Right atrium auricular region (tissue), 2 donors: ENCODE measurements at places on chromosomes 16 and 17. TPM values are rescaled to one million over a fixed set of nuclear protein-coding genes. Genes with fewer than 3 reads are reported as not detected.

The BAIAP3 gene
- 0.35 TPM for total RNA-seq

The GAA gene
- 99.1 TPM for total RNA-seq

The TEFM gene
- 11.0 TPM for total RNA-seq

The ABCA10 gene
- total RNA-seq: 1.3 TPM

DNA sequence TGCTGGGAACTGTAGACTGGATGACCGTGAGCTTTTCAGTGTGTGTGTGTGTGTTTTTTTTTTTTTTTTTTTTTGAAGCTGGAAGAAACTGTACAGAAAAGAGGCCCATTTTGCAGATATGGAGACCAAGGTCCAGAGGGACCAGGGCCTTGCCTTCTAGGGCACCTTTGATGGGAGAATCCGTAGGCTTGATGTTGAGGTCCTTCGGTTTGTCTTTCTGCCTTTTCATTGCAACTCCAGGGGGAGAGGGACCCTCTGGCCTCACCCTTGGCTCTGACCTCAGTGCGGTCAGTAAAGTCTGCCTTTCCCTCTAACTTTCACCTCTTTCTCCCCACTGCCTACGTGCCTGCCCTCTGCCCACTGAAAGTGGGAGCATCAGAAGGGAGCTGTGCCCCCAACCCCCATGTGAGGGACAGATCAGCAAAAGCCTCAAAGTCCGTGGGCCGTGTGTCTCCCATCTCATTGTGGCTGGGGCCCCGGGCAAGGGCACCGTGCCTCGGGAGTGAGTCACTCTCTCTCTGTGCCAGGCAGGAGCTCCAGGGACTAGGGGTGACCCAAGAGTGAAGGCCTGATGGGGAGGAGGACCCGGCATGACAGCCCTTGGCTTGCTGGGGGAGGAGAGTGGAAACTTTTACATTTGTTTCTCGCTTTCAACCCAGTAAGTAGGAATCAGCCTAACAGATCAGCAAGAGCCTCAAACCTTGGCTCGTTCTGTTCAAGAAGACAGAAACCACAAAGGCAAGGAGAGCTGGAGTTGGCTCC lies 123.6 kb downstream of the CMIP start:
- peaks cover 18% of the 10 kb centered on the region for H3K4me1 ChIP-seq
- H3K27me3 ChIP-seq: no peaks in the 10 kb centered on the region
- no peak overlapping the region for H3K27ac ChIP-seq
- no peak overlapping the region for H3K4me3 ChIP-seq
- H3K36me3 ChIP-seq: no peaks in the 10 kb centered on the region

DNA sequence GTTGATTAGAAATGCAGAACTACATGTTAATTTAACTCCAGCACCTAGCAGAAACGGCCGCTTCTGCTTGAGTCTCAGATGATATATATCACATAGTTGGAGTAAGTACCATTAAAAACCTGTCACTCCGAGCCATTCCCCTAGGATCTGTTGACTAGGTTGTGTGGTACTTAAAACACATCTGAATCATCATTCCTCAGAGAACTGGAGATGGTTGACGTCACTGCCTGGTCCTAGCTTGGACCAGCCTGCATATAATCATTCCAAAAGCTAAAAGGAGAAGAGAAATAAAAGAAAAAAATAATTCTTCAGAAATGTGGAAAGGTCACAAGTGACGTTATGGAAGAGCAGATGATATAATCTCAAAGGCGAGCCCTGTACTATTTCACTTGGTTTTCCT lies 31.3 kb upstream of the RASL10B start:
- H3K36me3 ChIP-seq: peaks cover 4% of the 10 kb centered on the region
- H3K27me3 ChIP-seq: no peaks in the 10 kb centered on the region
- DNase-seq: no peak

GRCh38 chr17:5871666-5872065 lies 198.5 kb upstream of the WSCD1 start:
- DNase-seq: no peak
- no peak overlapping the region for H3K4me3 ChIP-seq
- no peaks in the 10 kb centered on the region for H3K36me3 ChIP-seq
- H3K4me1 ChIP-seq: no peaks in the 10 kb centered on the region

GRCh38 chr17:705863-706262 lies 8.8 kb downstream of the VPS53 start:
- H3K36me3 ChIP-seq: peaks cover 23% of the 10 kb centered on the region
- H3K27me3 ChIP-seq: no peaks in the 10 kb centered on the region
- no peak for DNase-seq
- H3K4me3 ChIP-seq: no peak overlapping the region

DNA sequence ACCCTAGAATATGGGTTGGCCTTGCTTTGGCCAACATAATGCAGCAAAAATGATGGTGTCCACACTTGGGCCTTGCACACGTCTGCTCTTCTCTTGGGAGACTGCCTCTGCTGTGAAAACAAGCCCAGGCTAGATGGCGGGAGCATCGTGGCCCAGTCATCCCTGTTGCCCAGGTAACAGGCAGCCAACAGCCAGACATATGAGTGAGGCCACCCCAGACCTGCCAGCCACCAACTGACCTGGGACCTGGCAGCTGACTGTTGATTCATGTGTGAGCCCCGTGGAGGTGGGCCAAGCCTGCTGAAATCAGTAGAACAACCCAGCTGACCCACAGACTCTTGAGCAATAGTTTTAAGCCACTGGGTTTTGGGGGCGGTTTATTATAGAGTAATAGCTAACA lies 39.4 kb upstream of the CDH3 start:
- no peaks in the 10 kb centered on the region for H3K4me1 ChIP-seq
- H3K27ac ChIP-seq: no peak overlapping the region
- no peak overlapping the region for H3K4me3 ChIP-seq

DNA sequence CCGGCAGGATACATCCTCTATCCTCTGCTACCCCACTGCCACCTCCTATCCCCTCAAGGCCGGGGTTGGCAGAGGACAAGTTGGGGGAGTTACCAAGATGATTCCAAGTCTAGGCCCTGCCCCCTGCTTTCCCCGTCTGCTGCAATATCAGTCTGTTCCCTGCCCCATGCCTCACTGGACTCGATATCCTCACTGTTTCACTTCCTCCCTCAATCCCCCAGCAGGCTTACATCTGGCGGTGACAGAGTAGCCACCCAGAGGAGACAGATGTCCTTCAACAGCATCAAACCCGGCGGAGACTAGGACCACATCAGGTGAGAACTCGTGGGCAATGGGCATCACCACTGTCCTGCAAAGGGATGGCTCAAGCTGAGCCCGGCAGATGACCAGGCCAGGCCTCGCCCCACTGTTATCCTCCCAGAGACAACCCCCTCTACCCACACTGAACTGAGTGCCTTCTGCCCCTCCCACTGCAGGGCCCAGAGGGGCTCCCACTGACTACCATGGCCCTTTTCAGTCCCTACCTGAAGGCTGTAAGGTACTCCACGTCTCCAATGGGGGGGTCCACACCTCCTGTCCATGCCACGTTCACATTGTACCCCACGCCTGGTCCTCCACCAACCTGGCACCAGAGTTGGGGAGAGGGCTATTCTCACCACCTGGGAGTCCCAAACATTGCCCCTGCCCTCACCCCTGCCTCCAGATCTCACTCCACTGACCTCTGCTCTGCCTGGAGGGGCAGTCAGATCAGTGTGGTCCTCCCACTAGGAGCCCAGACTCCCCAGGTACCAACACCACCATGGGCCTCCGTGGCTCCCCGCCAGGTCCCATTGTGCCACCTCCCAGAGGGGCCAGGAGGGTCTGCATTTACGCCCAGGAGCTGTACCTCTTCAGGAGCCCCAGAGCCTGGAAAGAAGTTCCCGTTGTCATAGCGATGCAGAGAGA lies 9.6 kb downstream of the G6PC3 start:
- no peaks in the 10 kb centered on the region for H3K27me3 ChIP-seq
- H3K27ac ChIP-seq: no peak overlapping the region
- peaks cover 94% of the 10 kb centered on the region for H3K36me3 ChIP-seq

GRCh38 chr17:32240750-32241149 lies 24.9 kb upstream of the RHBDL3 start:
- H3K27ac ChIP-seq: no peak overlapping the region
- no peaks in the 10 kb centered on the region for H3K36me3 ChIP-seq
- H3K4me3 ChIP-seq: no peak overlapping the region
- no peak for DNase-seq
- H3K4me1 ChIP-seq: no peaks in the 10 kb centered on the region

DNA sequence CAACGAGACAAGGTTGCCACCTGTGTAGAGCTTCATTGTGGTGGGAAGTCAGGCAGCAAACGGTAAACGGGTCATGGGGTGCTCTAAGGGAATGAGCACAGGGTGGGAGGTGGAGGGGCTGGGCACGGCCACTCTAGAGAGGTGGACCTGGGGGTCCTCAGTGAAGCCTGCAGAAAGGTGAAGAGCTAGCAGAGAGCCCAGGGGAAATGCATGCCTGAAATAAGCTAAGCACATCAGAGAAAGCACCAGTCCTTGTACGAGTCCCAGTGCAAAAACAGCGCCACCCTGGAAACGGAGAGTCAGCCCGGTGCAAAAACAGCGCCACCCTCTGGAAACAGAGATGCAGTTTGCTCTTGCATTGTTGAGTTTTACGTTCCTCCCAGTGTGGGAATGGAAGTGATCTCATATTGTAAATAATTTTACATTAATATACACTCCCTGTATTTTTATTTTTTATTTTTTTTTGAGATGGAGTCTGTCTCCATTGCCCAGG lies 65.0 kb downstream of the TBC1D16 start:
- no peak overlapping the region for H3K27ac ChIP-seq
- no peak for DNase-seq
- H3K36me3 ChIP-seq: no peaks in the 10 kb centered on the region
- no peak overlapping the region for H3K4me3 ChIP-seq

- no peak overlapping the region for H3K4me3 ChIP-seq
- no peaks in the 10 kb centered on the region for H3K27me3 ChIP-seq
- H3K36me3 ChIP-seq: no peaks in the 10 kb centered on the region
Observed at GRCh38 chr16:89779909-89780305, 36.5 kb downstream of the FANCA start.

- no peak overlapping the region for H3K4me3 ChIP-seq
- DNase-seq: no peak
- no peaks in the 10 kb centered on the region for H3K27me3 ChIP-seq
- H3K4me1 ChIP-seq: peaks cover 19% of the 10 kb centered on the region
Observed at GRCh38 chr16:88087517-88087877, 136.3 kb downstream of the BANP start.

DNA sequence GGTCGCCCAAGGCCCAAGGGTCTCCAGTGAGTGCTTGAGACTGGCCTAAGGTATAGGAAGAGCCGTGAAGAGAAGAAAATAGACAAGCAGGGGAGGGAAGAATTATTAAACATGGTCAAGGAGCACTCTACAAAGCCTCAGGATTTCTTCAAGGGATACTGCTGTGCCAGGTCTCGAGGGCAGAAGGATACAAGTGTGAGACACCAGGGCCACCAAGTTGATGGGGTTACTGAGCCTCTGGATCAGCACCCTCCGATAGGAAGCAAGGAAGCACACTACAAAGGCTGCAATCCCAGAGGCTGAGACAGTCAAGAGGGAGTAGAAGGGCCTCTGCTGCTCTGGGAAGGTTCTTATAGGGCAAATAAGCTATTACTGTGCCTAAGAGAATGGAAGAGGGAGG lies 6.5 kb downstream of the SUPT4H1 start:
- H3K4me1 ChIP-seq: no peaks in the 10 kb centered on the region
- no peaks in the 10 kb centered on the region for H3K27me3 ChIP-seq
- no peak for DNase-seq
- H3K4me3 ChIP-seq: no peak overlapping the region

- H3K27me3 ChIP-seq: no peaks in the 10 kb centered on the region
- no peaks in the 10 kb centered on the region for H3K36me3 ChIP-seq
- H3K4me1 ChIP-seq: peaks cover 52% of the 10 kb centered on the region
- peak overlapping the region; percentile 98 for H3K4me3 ChIP-seq
- no peak for DNase-seq
Observed at GRCh38 chr16:10578474-10579316, 1.7 kb downstream of the EMP2 start.

DNA sequence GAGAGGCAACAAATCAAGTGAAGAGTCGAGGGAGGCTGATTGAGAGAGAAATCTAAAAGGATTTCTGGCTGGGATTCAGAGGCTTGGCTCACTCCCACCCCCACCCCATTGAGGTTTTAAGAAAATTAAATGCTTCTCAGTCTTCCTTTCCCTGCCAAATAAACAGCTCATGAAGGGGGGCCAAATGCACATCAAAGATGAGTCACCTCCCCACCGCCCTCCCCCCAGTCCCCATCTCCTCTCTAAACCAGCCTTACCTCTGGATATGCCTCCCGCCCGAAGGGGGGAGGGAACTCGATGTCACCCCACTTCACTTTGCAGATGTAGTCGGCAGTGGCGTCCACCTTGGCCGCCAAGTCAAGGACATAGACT lies 11.6 kb downstream of the ACLY start:
- no peak for DNase-seq
- H3K4me3 ChIP-seq: no peak overlapping the region
- no peaks in the 10 kb centered on the region for H3K27me3 ChIP-seq
- no peak overlapping the region for H3K27ac ChIP-seq
- no peaks in the 10 kb centered on the region for H3K4me1 ChIP-seq

The CTRB2 gene
- total RNA-seq: not detected

DNA sequence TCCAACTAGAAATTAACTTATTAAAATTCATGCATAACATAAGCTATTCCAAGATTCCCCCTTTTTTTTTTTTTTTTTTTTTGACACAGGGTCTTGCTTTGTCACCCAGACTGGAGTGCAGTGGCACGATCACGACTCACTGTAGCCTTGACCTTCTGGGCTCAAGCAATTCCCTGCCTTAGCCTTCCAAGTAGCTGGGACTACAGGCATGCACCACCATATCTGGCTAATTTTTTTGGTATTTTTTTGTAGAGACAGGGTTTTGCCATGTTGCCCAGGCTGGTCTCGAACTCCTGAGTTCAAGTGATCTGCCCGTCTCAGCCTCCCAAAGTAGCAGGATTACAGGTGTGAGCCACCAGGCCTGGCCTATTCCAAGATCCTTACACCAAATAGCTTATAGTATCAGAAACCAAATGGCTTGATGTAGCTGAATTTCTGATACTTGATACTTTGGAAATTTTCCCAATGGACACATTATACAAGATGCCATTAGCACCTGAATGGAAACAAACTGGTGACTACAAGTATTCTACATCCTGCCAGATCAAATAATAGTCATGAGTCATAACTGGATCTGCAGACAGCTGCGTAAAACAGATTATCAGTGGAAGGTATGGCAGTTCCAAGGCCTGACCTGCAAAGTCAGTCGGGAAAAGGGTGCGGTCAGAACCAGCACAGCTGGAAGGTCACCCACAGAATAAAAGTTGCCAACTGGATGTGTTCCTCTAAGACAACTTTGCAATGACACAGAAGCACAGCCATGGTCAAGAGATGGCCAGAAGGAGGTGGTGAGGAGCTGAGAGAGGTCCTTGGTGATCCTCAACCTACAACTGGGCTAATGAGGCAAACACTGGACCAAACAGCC lies 14.5 kb downstream of the TUBG1 start:
- no peaks in the 10 kb centered on the region for H3K36me3 ChIP-seq
- H3K4me3 ChIP-seq: no peak overlapping the region
- no peak for DNase-seq
- H3K27me3 ChIP-seq: no peaks in the 10 kb centered on the region
- H3K4me1 ChIP-seq: no peaks in the 10 kb centered on the region

The TEKT1 gene
- total RNA-seq: not detected
